ENCODE measurements at places on chromosomes 7 and 10. TPM values are rescaled to one million over a fixed set of nuclear protein-coding genes. Genes with fewer than 3 reads are reported as not detected.

DNA sequence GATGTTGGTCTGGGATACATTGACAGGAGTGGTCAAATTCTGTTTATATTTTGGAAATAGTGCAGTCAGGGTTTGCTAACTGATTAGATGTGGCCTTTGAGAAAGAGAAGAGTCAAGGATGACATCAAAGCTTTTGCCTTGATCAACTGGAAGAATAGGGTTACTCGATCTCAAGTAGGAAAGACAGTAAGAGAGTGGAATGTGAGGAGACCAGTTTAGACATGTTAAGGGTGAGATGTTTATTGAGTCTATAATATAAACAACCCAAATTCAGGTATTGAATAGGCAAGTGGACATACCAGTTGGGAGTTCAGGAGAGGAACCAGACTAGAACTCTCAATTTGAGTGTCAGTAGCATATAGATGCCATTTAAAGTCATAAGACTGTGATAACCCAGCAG, 1.9 kb upstream of the ANKRD7 start:
- no peak overlapping the region for H3K4me3 ChIP-seq
- no peaks in the 10 kb centered on the region for H3K36me3 ChIP-seq
- no peak for DNase-seq

- no peaks in the 10 kb centered on the region for H3K36me3 ChIP-seq
- H3K4me1 ChIP-seq, result no peaks in the 10 kb centered on the region
- no peak overlapping the region for H3K27ac ChIP-seq
- no peaks in the 10 kb centered on the region for H3K27me3 ChIP-seq
- H3K4me3 ChIP-seq, result no peak overlapping the region
Measured at GRCh38 chr7:119630406-119630969, 642.5 kb upstream of the KCND2 start.

The SAMD9 gene
- total RNA-seq, result 0.21 TPM

DNA sequence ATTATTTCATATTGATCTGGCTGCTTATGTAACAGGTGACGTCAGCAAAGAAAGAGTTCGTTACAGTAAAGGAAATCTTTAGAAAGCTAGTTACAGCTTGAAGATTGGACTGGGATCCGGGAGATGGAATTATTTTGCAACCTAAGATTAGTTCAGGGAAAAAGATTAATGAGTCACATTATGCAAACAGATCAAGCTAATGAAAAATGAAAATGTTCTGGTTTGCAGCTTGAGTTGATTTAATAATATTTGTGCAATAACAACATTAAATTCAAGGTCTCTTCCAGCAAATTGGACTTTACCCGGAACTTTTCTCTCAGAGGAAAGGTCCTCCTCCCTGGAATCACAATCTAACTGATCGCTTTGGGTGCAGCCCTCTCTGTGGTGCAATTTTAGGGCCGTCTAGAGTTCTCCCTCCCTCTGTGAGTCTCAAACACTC, 119.5 kb downstream of the OTUD1 start:
- no peak for DNase-seq
- H3K27ac ChIP-seq, result no peak overlapping the region
- peaks cover 7% of the 10 kb centered on the region for H3K27me3 ChIP-seq
- peaks cover 4% of the 10 kb centered on the region for H3K36me3 ChIP-seq

- H3K27me3 ChIP-seq, result no peaks in the 10 kb centered on the region
- H3K36me3 ChIP-seq, result no peaks in the 10 kb centered on the region
- no peaks in the 10 kb centered on the region for H3K4me1 ChIP-seq
- H3K4me3 ChIP-seq, result no peak overlapping the region
- H3K27ac ChIP-seq, result no peak overlapping the region
Measured at GRCh38 chr7:79176859-79177477, 276.5 kb downstream of the MAGI2 start.

The GNAT3 gene
- total RNA-seq, result not detected

GRCh38 chr7:151927011-151927410, 29.2 kb upstream of the GALNTL5 start:
- no peaks in the 10 kb centered on the region for H3K36me3 ChIP-seq
- no peak overlapping the region for H3K27ac ChIP-seq
- peaks cover 5% of the 10 kb centered on the region for H3K27me3 ChIP-seq
- DNase-seq, result no peak
- H3K4me3 ChIP-seq, result no peak overlapping the region

DNA sequence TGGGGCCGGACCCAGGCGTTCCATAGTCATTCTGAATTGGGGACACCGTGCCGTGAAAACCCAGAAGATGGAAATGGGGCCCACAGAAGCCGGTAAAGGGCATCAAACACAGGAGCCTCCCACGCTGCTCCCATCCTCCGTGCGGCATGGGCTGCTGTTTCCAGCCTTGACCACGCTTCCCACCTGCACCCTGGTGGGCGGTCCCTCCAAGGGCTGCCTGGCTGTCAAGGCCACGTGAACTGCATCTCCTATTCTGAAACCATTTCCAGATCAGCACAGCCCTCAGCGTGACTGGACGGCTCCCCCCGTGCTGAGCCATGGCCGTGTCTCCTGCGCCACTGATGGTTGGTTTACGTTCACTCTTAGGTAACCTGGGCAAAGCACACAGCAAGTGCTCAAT, 14.1 kb downstream of the CFAP46 start:
- no peaks in the 10 kb centered on the region for H3K36me3 ChIP-seq
- no peaks in the 10 kb centered on the region for H3K27me3 ChIP-seq
- H3K27ac ChIP-seq, result no peak overlapping the region
- DNase-seq, result no peak

The HHEX gene
- total RNA-seq, result not detected

DNA sequence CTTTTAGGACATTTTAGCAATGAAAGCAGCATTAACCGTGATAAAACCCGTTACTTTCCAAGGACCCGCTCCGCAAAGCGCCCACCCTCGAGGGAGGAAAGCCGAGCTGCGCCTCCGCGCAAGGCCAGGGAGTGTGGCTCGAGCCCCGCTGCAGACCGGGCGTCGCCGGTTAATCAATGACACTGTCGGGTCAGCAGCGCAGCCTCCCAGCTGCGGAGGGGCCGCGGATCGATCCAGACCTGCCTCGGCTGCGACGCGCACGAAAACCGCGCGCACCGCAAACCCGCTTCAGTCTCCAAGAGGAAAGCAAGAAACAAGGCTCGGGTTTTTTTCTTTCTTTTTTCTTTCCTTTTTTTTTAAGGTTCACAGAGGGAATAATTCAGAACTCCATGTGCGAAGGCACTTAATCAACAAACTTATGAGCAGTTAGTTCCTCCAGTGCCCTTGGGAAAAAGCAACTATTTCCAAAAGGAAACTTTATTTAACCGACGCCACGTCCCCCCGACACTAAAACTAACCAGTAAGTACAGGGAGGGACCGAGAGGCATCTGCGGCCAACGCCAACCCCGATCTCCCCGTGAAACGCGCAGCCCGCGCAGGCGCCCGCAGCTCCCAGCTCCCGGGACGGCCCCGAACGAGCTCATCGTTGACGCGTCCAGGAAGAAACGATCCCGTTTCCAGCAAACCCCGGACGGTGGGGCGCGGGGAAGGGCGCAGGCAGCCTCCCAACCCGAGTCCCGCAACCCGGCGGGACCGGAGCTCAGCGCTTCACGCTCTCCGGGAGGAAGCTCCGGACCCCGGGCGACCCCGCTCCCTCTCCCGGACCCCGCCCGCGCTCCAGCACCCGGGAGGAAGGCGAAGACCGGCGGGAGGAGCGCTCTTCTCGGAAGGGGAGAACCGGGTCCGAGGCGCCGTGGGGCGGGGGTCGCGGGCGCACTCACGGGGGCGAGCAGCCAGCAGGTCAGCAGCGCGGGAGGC, 598 bp downstream of the VIPR2 start:
- peaks cover 18% of the 10 kb centered on the region for H3K4me1 ChIP-seq
- H3K4me3 ChIP-seq, result peak overlapping the region; percentile 84
- H3K36me3 ChIP-seq, result peaks cover 2% of the 10 kb centered on the region
- peaks cover 51% of the 10 kb centered on the region for H3K27me3 ChIP-seq
- H3K27ac ChIP-seq, result no peak overlapping the region

The PLEKHS1 gene
- not detected for total RNA-seq

DNA sequence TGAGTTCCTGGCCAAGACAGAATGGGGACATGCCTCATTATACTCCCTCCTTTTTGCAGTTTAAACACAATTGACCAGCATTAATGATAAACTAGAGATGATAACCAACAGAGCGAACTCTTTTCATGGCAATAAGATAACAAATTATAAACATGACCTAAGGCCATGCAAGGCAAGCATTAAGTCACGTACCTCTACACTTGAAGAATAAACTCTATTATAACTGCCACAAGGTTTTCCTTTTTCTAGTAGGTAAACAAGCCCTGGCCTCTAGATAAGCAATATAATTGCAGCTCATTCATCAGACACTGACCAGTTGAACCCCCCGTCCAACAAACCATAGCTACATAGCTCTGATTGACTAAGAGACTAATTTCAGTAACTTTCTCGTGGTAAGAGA, 767.0 kb downstream of the GRM8 start:
- H3K27me3 ChIP-seq, result no peaks in the 10 kb centered on the region
- no peaks in the 10 kb centered on the region for H3K4me1 ChIP-seq
- no peaks in the 10 kb centered on the region for H3K36me3 ChIP-seq
- no peak overlapping the region for H3K27ac ChIP-seq
- no peak for DNase-seq

The FGFBP3 gene
- 420 TPM for total RNA-seq

The LAMTOR4 gene
- total RNA-seq, result 134 TPM

DNA sequence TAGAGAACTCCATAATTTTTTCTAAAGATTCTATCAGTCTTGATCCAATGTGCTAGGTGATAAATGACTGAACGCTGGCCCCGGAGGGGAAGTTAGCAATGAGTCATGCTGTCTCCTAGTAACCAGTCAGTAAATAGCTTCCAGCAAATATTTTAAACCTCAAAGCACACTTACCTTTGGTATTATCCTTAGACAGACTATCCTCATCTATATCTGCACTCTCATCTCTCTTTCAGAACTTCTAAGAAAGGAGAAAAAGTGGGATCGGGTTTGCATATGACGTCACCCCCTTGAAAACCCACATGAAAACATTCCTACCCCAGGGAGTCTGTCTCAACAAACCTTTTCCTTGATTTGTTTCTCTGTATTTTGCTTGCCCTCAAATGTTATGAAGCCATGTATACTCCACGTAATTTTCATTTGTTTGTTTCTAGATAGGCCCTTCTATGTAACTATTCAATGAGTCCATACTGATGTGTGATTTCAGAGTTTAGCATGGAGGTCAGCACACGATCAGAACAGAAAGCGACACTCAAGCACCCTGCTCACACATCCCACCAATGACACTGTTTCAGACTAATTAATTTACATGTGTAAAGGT, 174.9 kb upstream of the NRP1 start:
- H3K27me3 ChIP-seq, result no peaks in the 10 kb centered on the region
- H3K4me1 ChIP-seq, result peaks cover 11% of the 10 kb centered on the region
- H3K36me3 ChIP-seq, result peaks cover 2% of the 10 kb centered on the region
- H3K27ac ChIP-seq, result peak overlapping the region; percentile 29
- no peak for DNase-seq

- DNase-seq, result no peak
- H3K4me3 ChIP-seq, result no peak overlapping the region
- H3K27me3 ChIP-seq, result no peaks in the 10 kb centered on the region
- H3K36me3 ChIP-seq, result peaks cover 6% of the 10 kb centered on the region
Measured at GRCh38 chr7:108492742-108493141, 33.2 kb downstream of the PNPLA8 start.

Measured in neural crest cell (in vitro differentiated cells).